ENCODE measurements at places on chromosomes 2 and 18.

GRCh38 chr2:61006486-61007105, 10.9 kb upstream of the PEX13 start:
- H3K4me3 ChIP-seq = no peak overlapping the region
- H3K36me3 ChIP-seq = peaks cover 2% of the 10 kb centered on the region
- no peaks in the 10 kb centered on the region for H3K27me3 ChIP-seq
- no peak overlapping the region for H3K27ac ChIP-seq
- H3K4me1 ChIP-seq = no peaks in the 10 kb centered on the region
- no peak for DNase-seq

DNA sequence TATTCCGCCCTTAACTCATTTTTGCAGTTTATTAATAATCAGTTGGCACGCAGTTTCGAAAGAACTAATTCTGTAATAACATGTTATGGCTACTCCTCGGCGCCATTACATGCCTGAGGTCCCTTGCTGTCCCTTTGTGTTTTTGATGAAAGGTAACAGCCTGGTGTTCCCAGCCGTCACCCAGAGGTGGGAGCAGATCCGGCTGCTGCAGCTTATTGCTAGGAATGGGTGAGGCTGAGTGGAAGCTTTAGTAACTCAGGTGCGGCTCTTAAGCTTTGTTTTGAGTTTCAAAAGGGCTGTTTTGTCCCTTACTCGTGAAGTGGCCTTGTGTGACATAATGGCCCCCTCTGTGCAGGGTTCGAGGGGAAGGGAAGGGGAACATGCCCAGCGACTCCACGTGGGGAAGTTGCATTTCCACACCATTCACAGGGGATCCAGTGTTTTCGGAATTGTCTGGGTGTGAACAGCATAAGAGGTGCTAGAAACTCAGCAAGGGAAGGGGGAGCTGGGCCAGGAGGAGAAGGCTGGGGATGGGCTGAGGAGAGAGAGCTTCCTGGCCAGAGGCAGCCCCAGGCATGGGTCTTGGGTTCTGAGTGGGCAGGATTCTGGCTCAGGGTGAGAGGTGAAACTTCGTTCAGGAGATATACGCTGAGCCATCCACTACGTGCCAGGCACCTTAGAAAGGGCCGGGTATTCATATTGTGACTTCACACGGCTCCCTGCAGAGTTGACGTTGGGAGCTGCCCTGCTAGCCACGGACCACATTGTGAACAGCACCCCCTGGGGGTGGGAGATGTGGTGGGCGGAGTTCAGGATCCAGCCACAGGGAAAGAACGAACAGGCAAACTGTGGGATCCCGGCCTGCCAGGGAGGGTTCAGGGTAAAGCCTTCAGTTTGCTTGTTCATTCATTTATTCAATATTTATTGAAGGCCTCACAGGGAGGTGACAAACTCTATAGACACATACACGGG, 84.4 kb downstream of the TGOLN2 start:
- H3K27me3 ChIP-seq = no peaks in the 10 kb centered on the region
- no peak for DNase-seq
- H3K27ac ChIP-seq = peak overlapping the region; percentile 64
- H3K4me1 ChIP-seq = peaks cover 67% of the 10 kb centered on the region

GRCh38 chr2:140410695-140411094, 1630.5 kb upstream of the NXPH2 start:
- peaks cover 6% of the 10 kb centered on the region for H3K4me1 ChIP-seq
- H3K27ac ChIP-seq = no peak overlapping the region
- no peak overlapping the region for H3K4me3 ChIP-seq
- peaks cover 8% of the 10 kb centered on the region for H3K36me3 ChIP-seq
- DNase-seq = no peak

GRCh38 chr2:80238692-80239469, 65.7 kb downstream of the LRRTM1 start:
- H3K36me3 ChIP-seq = no peaks in the 10 kb centered on the region
- H3K27me3 ChIP-seq = no peaks in the 10 kb centered on the region
- peak overlapping the region; percentile 22 for H3K27ac ChIP-seq
- no peak for DNase-seq

- H3K36me3 ChIP-seq = peaks cover 20% of the 10 kb centered on the region
- DNase-seq = no peak
- no peak overlapping the region for H3K4me3 ChIP-seq
- H3K27ac ChIP-seq = no peak overlapping the region
- H3K27me3 ChIP-seq = peaks cover 2% of the 10 kb centered on the region
These were observed 435.0 kb upstream of the TNP1 start for GRCh38 chr2:217294818-217295217.

DNA sequence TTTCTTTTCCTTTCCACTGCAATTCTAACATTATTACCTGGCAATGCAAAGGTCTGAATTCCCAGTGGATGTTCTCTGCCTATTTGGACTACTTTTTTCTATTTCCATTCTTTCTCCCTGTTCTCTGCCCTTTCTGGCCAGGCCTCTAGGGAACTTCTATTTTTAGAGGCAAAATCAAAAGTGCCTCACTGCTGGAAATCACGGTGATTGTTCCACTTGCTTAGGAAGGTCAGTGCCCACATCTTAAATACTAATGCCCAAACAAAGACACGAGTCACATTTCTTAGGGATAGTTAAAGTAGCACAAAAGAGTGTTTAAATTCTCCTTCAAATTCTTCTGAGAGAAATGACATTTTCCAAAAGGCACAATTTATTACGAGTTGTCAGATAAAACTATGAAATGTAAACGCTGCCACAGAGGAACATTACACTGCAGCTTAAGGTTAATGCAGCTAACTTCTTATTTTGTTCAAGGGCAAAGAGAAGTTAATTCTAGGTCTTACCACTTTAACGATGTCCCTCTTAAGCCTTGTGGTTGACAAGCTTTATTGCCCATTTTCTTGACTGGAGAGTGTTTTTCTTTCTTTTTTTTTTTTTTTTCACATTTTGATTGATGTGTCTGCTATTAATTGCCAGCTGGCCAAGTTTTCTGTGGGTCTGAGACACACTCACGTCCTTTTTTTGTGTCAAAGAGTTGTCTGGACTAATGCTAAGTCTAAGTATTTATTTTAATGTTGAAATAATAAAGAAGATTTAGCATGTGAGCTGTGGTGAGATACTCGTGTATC, 34.7 kb downstream of the ST6GAL2 start:
- DNase-seq = no peak
- H3K27me3 ChIP-seq = peaks cover 4% of the 10 kb centered on the region
- peaks cover 26% of the 10 kb centered on the region for H3K4me1 ChIP-seq
- H3K4me3 ChIP-seq = no peak overlapping the region
- no peaks in the 10 kb centered on the region for H3K36me3 ChIP-seq
- no peak overlapping the region for H3K27ac ChIP-seq

- no peak overlapping the region for H3K4me3 ChIP-seq
- peaks cover 28% of the 10 kb centered on the region for H3K36me3 ChIP-seq
- no peak overlapping the region for H3K27ac ChIP-seq
- DNase-seq = no peak
- no peaks in the 10 kb centered on the region for H3K4me1 ChIP-seq
- no peaks in the 10 kb centered on the region for H3K27me3 ChIP-seq
These were observed 26.8 kb downstream of the PPP1CB start for GRCh38 chr2:28778392-28778791.

GRCh38 chr2:18299423-18300212, 260.8 kb downstream of the RDH14 start:
- no peak for DNase-seq
- H3K27me3 ChIP-seq = no peaks in the 10 kb centered on the region
- peaks cover 43% of the 10 kb centered on the region for H3K4me1 ChIP-seq
